Fibroblast of villous mesenchyme (primary cell): ENCODE measurements at places on chromosomes 12 and 14. TPM values are rescaled to one million over a fixed set of nuclear protein-coding genes. Genes with fewer than 3 reads are reported as not detected.

- no peak for DNase-seq
These were observed 26.5 kb downstream of the TMEM229B start for GRCh38 chr14:67461996-67462395.

DNA sequence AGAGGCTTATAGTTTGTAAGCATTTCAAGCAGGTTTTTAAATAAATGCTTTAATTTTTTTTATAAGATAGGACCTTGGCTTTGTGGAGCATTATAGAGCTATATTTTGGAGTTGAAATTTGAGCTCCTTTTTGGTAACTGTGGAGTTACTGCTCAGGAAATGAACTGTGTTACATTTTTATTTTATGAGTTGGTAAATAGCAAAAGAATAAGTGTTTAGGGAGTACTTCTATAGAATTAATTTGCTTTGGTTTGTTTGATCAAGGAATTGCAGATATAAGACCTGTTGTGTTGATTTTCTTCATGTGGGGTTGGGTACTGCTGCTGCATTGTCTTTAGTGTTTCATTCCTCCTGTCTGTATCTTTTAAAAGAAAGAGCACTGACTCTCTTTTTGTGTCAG, 3.5 kb downstream of the ATP2A2 start:
- no peak for DNase-seq

- no peak for DNase-seq
These were observed 530 bp downstream of the ARL1 start for GRCh38 chr12:101407049-101407435.

DNA sequence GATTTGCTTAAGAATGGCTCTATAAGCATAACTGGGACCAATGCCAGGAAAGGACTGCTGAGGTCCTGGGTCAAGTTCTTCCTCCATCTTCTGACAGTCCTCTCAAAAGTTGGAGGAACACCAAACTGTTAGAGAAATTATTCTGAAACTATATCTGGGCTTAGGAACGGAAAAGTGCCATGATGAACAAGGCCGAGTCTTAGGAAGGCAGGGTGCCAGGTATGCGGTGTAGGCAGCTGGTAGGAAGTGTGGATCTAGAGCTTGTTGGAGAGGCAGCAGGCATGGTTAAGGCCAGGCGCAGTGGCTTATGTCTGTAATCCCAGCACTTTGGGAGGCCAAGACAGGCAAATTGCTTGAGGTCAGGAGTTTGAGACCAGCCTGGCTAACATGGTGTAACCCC, 7.7 kb downstream of the GNPTAB start:
- no peak for DNase-seq

GRCh38 chr12:16076557-16076956, 165.4 kb downstream of the DERA start:
- peak; percentile 14 for DNase-seq

DNA sequence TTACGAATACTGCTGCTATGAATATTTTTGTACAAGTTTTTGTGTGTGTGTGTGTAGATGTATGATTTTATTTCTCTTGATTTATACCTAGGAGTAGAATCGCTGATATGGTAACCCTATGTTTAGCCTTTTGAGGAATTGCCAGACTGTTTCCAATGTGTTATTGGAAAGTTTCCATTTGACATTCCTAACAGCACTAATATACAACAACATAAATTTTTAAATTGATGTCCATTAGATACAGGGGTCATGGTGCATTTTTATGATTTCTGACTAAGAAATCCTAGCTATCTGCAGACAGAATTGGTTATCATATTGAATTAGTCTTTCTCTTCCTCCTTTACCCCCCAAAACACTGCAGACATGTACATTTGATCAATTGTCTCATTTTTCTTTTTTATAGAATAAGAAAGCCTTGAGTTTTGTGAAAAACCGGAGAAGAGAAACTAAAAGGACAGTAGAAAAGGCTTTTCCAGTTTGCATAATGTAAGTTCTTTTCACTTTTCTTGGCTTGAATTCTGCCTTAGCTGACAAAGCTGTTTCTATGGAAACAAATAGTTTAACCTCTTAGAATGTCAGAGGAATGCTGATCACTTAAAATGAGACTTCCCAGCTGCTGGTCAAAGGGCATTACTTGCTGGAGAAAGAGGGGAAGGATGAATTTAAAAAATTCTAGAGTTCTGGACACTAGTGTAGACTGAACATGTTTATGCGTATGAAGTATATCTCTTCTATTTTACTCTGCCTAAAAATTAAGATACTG, 28.2 kb downstream of the PALS1 start:
- DNase-seq: peak; percentile 88

GRCh38 chr12:951176-951575, 1.7 kb upstream of the RAD52 start:
- DNase-seq: no peak

DNA sequence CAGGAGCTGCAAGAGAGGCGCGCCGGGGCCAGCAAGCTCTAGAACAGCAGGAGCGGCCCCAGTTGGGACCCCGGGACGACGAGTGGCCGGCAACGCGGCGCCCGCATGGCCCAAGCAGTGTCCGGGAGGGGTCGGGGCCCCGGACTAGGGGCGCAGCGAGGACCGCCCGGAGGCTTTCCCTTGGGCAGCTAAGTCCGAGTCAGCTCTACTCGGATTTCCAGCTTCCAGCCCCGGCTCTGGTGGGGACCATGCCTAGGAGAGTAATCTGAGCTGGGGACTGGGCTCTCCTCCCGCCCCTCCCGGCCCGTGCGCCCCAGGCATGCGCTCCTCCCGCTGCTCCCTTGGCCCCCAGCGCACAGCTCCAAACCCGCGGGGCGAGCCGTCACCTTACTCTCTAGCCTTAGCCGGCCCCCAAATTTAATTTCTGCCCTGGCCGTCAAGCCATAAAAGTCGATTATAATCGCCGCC, 41.6 kb upstream of the CAPRIN2 start:
- DNase-seq: peak; percentile 58

GRCh38 chr14:98167705-98168104, 1104.3 kb downstream of the BCL11B start:
- DNase-seq: no peak

- no peak for DNase-seq
These were observed 5.7 kb downstream of the RAB35 start for GRCh38 chr12:120110550-120111501.

DNA sequence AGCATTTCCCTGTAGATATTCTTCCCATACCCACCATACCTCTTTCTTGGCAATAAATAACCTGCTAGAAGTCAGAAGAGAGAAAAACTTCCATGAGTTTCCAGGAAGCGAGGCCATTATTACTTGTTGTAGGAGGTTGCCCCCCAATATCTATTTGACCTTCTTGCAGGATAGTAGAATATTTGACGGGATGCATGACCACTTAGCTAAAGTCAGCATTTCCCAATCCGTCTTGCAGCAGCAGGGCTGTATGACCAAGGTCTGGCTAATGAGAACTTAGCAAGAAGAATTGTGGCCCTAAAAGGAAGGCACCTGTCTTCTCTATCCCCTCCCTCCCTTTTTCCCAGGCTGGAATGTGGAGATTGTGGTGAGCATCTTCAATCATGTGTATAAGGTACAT, 51.5 kb downstream of the NINJ2 start:
- no peak for DNase-seq

Gene TCL1A
- not detected in 2 replicates for total RNA-seq

Gene TTC7B
- total RNA-seq: 16.8 and 25.8 TPM in 2 replicates

Gene ANKRD9
- 16.4 and 26.4 TPM in 2 replicates for total RNA-seq

Gene SLC35F4
- total RNA-seq: not detected in 2 replicates

Gene TEX52
- not detected in 2 replicates for total RNA-seq
